ENCODE measurements at places on chromosomes 3 and 15.

GRCh38 chr3:188434594-188434993 is 280.6 kb downstream of the LPP start:
- no peak for DNase-seq

- no peak for DNase-seq
Observed at GRCh38 chr15:85063522-85064079, 81.9 kb downstream of the PDE8A start.

GRCh38 chr15:60448668-60449360 is 30.1 kb downstream of the ICE2 start:
- DNase-seq, result no peak

DNA sequence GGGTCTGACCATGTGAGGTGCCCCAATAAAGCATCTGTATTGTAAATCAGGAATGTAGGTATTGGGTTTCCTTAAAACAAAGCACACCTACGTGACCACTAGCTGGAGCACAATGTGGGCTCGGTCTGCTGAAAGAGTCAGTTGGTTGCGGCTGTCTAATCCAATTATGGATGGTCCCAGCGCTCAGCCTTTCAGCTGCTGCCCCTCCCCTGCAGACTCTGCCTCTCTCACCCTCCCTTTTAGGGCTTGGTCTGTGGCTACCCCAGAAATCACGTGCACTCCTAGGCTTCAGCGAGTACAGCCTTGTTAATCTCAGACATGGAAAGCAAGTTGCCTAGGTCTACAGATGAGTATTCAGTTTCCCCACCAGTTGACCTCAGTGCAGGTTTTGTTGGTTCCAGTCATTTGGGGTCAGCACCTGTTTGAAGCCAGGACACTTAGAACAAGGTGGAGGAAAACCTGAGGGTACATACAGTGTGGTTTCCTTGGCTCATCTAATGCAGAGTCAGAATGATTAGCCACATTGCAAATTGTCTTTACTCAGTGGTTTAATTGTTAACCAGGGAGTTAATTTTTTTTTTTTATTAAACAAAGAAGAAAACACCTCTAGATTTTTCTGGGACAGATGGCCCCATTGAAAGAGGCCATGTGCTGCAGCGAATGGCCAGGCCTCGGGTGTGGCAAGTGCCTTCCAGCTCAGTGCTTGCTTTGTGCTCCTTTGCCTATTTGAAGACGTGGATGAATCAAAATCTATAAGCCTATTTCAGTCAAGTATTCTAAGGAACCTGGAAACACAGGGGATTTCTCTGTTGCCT is 137.7 kb downstream of the IGF1R start:
- peak; percentile 70 for DNase-seq

DNA sequence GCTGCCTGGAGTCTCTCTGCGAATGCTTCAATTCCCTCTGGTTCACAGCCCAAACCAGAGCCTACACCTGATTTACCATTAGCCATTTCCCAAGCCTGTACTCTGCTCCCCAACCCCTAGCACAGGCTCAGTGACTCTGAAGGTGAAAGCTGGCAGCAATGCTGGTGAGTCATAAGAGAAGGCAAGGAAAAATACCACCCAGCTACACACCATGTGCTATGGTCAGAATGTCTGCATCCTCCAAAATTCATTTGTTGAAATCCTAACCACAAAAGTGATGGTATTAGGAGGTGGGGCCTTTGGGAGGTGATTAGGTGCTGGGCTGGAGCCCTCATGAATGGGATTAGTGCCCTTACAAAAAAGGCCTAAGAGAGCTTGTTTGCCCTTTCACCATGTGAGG is 117.1 kb upstream of the TJP1 start:
- DNase-seq, result no peak

DNA sequence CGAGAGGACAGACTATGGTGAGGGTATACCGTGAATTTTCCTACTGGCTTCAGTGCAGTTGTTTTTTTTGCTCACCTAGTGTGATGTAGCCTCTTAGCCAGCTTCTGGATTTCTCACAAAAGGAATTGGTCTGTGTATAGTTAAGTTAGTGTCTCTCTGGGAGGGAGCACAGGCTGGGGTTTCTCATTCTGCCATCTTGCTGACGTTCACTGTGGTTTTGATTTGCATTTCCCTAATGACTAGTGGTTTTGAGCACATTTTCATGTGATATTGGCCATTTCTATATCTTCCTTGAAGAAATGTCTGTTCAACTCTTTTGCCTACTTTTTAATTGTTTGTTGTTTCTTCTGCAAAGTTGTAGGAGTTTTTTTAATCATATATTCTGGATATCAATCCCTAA is 2.2 kb upstream of the CD86 start:
- DNase-seq, result no peak

- DNase-seq, result no peak
Observed at GRCh38 chr15:50219820-50220219, 37.8 kb downstream of the SLC27A2 start.

GRCh38 chr15:55977231-55977630 is 16.2 kb downstream of the NEDD4 start:
- no peak for DNase-seq

- DNase-seq, result no peak
Observed at GRCh38 chr3:139281096-139281495, 62.7 kb upstream of the MRPS22 start.

DNA sequence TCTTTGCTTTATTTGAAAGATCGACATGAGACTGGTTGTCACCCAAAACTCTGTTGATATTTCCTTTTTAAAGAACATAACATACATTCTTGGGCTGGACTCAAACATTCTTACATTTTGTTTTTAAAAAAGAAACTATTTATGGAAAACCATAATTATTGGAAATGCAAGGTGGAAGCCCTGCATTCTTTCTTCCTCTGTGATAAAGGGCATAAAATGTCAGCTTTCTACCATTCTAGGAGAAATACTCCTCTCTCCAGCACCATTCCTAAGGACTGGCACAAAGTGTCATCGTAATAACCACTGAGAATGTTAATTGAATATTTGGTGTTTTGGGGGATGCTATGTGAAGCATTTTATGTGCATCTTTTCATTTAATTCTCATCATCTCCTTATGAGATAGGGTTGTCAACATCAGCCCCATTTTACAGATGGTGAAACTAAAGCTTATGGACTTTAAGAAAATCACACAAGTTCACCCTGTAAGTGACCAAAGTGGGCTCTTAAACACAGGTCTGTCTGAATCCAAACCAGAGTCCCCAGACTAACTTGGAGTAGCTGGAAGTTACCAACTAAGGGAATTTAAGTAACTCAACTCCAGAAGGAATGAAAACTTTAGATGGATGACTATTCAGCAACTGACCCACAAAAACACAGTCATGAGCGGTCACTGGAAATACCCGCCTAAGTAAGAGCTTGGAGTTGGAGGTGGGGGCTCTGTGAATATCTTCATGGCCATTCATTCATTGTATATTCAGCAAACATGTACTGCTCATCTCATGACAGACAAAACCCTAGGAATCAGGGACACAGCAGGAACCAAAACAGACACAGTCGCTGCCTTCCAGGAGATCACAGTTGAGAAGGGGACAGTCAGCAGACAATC is 45.9 kb upstream of the LMCD1 start:
- DNase-seq, result no peak

DNA sequence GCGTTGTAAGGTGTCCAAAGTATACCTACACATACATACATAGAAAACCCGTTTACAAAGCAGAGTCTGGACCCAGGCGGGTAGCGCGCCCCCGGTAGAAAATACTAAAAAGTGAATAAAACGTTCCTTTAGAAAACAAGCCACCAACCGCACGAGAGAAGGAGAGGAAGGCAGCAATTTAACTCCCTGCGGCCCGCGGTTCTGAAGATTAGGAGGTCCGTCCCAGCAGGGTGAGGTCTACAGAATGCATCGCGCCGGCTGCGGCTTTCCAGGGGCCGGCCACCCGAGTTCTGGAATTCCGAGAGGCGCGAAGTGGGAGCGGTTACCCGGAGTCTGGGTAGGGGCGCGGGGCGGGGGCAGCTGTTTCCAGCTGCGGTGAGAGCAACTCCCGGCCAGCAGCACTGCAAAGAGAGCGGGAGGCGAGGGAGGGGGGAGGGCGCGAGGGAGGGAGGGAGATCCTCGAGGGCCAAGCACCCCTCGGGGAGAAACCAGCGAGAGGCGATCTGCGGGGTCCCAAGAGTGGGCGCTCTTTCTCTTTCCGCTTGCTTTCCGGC is 318.6 kb downstream of the FGF12 start:
- DNase-seq, result peak; percentile 40

GRCh38 chr15:94119923-94120775 is 111.2 kb upstream of the MCTP2 start:
- peak; percentile 50 for DNase-seq

DNA sequence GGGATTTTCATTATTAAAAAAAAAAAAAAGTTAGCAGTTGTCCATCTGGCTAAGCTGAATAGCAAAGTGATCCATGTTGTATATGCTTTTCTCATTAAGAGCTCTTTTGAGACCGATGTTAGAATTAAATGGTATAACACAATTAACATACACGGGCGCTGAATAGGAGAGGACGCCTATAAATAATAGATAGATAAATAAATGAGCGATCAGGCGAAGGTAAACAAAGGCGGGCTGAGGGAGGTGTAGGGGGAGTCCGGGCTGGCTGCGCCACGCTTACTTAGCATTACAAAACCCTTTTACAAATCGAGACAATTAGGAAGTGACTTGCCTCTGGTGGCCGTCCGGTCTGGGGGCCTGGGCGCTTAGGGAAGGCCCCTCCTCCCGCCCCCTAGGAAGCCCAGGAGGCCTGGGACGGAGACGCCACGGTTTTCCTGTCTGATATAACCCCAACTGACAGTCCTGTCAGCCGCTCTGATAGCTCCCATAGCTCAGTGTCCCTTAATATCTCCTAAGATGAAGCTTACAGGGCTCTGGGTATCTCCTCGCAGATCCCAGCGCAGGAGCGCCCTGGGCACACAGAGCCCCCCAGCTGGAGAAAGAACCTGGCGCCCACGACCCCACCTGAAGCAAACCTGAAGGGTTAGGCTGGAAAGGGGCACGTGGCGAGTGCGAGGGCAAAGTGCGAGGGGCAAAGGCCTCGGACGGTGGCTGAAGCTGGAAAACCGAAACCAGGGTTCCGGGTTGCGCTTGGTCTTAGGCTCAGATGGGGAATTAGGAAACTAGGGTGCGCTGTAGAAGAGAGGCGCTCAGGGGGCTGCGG is 3.6 kb downstream of the SOX14 start:
- DNase-seq, result peak; percentile 23

DNA sequence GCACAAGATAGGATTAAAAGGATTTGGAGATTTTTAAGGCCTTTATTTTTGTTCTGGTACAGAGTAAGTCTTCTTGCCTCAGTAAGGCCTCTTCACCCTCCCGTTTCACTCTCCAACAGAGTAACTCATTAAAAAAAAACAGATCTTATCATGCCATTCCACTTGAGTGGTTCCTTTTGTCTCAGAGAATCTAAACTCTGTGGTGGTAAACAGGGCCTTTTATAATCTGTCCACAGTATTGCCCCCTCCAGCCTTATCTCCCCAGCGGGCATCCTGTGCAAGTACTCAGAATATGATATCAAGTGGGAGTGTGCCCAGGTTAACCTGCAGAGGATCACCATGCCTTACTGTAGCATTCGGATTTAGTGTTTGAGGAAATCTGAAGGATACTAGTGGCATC is 20.3 kb upstream of the ATOSA start:
- no peak for DNase-seq

DNA sequence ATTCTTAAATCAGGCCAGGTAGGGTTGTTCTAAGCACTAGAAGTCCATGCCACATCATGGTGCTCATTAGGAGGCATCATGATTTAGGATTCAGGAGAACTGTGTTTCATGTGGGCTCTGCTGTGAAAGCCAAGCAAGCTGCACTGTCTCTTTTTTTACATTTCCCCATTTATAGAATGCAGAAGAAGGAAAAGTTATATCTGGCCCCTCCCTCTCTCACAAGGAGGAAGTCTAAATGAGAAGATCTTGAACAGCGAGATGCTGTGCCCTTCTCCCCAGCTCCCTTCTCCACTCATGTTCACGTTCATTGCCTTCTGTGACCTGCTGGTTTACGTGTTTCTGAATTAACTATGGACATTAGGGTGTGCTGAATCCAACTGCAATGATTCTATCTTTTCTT is 178.5 kb upstream of the RASGRP1 start:
- DNase-seq, result no peak

GRCh38 chr15:44075535-44075934 is 119.5 kb downstream of the FRMD5 start:
- DNase-seq, result no peak

GRCh38 chr3:125381314-125381713 is 6.2 kb upstream of the ZNF148 start:
- no peak for DNase-seq
